ENCODE measurements at places on chromosomes 1 and 21.

- DNase-seq = no peak
Measured at GRCh38 chr21:36730291-36731281, 31.7 kb downstream of the SIM2 start.

DNA sequence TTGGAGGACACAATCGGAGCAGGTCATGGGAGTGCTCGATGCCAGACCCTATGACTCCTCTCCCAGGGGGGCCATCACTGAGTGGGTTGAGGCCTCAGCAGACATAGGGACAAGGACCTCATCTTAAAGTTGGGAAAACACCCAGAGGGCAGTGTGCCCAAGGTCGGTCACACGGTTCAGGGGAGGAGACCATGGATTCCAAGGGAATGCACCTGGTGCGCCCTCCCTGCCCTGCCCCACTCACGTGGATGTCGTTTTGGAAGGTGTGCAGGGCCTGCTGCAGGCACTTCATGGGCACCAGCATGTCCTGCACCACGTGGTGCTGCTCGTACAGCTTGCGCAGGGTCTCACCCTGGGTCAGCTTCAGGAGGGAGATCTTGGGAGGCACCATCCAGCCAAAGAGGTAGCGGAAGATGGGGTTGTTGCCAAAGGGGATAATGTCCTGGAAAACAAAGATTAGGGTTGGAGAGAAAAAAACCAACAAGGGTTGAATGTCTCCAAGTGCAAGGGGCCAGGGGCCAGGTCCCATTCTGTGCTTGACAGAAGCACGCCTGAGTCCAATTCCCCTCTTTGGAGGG is 33.1 kb downstream of the DHCR24 start:
- DNase-seq = no peak

GRCh38 chr1:159949123-159949522 is 3.7 kb upstream of the IGSF9 start:
- no peak for DNase-seq

DNA sequence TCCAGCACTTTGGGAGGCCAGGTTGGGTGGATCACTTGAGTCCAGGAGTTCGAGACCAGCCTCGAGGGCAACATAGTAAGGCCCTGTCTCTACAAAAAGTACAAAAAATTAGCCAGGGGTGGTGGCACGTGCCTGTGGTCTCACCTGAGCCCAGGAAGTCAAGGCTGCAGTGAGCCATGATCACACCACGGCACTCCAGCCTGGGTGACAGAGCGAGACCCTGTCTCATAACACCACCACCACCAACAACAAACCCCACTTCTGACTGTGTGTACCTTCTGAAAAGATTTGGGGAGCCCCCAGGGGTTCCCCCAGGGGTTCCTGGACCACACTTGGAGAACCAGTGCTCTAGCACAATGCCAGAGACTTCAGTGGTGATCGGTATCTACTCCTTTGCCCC is 29.9 kb downstream of the NUAK2 start:
- no peak for DNase-seq

DNA sequence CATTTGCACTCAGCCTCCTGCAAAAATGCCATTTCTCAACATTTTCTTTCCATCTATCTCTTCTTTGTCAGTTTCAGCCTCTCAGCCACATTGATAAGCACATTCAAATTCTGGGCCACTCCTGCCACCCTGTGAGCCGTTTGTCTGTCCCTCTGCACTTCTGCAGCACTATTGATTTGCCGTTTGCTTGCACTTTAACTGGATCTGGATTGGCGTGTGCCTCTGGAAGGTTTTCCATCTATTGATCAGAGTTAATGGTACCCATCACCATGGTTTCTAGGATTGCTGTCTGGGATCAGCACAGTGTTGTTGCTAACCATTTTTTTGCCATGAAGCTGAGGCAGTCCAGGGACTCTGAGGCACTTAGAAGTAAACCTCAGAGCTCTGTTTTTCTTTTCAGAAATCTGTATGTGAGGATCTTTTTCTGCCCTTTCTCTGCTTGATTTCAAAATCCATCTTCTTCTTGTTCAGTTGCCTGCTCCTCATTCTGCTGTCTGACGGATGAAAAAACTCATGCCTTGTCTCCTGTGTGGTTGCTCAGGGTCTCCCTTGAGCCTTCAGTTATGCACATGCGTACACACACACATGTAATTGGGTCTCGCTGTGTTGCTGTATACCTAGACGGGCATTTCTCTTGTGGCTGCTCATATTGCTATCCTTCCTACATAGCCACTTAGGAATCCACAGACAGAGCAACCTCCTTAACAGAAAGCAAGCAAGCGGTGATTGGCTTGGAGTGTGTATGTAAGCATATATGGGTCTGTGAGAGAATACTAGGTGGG is 67.9 kb downstream of the NOS1AP start:
- no peak for DNase-seq

DNA sequence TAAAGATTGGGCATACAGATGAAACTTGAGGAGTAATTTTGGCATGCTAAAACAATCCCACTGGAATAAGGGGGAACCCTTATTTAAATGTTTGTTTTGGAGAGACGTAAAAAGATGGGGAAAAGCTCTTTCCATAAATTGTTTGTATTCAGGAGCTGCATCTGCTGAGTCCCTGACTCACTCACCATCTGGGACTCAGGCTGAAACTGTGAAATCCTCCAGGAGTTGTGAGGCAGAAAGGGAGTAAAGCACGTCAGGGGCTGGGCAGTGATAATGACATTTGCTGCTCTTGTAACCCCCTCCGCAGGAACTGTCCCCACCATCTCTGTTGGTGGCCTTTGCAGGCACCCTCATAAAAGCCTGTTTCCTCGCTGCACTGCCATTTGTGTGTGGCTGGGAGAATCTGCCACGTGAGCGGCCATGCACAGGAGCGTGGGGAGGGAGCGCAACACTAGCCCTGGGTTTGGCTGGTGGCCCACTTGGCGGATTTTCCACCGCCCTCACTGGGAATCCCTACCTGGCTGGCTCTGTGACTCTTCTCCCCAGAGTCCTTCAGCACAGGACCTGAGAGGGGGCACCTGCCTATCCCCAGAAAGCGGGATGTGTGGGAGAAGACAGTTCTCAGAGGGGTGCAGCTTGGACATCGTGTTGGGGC is 45.3 kb downstream of the ZSCAN20 start:
- no peak for DNase-seq

GRCh38 chr1:59225594-59226316 is 71.1 kb upstream of the FGGY start:
- no peak for DNase-seq

- no peak for DNase-seq
Measured at GRCh38 chr1:246271516-246271915, 235.6 kb downstream of the SMYD3 start.

- no peak for DNase-seq
Measured at GRCh38 chr1:194503209-194503608, 1316.8 kb upstream of the B3GALT2 start.

GRCh38 chr1:107404756-107405155 is 263.9 kb downstream of the NTNG1 start:
- no peak for DNase-seq

- no peak for DNase-seq
Measured at GRCh38 chr1:26915204-26915842, 1.5 kb upstream of the NR0B2 start.

DNA sequence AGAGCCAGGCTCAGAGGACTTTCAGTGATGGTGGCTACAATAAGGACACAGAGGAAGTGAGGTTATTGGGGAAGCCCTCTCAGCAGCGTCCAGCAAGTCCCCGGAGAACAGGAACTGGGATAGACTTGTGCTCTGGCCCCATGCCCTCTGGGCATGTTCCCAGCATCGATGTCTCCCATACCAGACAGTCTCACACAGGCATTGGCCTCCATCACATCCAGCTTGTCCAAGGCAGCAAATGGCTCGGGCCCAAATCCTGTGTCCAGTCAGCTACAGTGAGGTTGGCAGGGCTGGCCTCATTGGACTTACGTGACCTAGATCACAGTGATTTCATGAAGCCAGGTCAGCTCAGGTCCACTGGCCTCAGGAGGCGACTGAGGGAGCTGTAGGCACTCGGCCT is 19.6 kb upstream of the TMEM54 start:
- no peak for DNase-seq

DNA sequence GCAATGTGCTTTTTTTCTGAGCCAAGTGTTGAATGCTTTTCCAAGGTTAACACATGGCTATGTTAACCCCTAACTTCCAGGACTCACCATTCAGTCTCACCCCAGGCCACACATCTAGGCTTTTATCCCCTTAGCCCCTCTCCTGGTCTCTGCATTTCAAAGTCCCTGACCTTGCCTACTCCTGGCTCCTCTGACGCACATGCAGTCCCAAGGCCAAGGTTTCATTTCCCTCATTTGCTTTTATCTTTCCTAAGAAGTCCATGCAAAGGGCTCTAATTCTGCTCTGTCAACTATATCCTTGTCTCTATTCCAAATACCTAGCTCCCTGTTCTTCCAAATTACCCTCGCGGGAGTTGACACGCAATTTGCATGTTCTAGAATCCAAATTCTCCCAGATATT is 25.4 kb downstream of the SLC30A10 start:
- no peak for DNase-seq

GRCh38 chr1:147628441-147628840 is 41.9 kb downstream of the ACP6 start:
- no peak for DNase-seq

GRCh38 chr1:111602974-111603373 is 16.6 kb upstream of the RAP1A start:
- no peak for DNase-seq

DNA sequence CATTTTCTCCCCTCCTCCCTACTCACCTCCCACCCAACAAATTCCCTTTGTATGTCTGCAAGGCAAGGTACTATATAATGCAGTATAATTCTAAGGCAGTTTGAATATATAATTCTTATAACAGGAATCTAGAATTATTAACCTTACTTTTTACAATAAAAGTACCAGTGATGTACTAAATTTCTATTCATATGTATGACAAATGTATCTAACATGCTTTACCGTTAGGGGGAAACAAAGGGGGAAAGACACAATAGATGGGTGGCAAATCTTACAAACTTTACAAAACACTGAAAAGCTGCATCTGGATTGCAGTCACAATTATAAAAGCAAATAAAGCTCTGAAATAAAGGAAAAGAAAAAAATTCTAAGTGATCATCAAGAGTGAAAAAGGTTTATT is 2.3 kb downstream of the PIK3R3 start:
- no peak for DNase-seq

DNA sequence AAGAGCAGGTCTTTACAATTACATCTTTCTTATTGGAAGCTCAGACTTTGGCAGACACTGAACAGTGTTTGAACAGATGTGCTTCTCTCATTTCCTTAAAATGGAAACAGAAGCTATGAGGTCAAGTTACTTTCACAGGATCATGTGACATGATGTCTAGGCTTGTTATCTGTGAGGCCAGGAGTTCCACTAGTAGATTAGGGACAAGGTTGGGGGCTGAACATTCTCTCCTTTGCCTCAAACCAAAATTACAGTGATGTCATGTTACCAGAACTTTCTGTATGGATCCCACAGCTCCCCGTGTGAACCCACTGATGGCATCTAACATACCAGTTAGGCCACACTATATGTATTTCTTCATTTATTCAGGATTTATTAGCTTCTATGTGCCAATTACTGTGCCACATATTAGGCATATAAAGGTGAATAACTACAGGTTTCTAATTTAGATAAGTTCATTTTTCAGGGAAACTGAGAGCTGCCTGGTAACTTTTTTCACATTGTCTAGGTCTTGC is 6.0 kb downstream of the DYNLT5 start:
- no peak for DNase-seq

- no peak for DNase-seq
Measured at GRCh38 chr21:10641107-10641506, 119.7 kb downstream of the TPTE start.

DNA sequence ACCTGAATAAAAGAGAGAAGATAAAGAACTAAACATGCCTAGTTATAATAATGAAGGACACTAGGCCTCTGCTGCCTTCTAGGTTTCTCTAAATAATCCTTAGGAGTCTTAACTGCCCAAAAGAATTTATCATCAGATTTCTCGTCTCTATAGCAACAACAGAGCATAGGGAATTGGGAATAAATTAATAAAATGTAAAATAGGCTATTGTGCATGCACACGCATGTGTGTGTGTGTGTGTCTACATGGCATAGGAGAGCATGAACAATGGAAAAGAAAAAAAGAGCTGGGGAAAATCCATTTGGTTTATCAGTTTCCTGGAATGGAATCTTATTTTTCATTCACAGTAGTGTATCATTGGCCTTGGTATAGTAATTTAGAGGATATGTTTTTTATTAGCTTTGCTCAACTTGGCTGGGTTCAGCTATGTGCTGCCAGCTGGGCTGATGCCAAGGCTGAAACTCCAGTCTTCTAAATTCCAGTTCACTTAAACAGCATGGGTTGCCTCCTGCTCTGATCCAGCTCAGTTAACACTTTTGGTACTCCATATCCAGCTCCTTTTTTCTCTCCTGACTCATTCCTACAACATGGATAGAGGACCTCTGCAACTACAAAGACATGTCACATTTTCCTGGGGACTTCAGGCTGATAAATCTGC is 80.6 kb upstream of the SLFNL1 start:
- DNase-seq = no peak

- no peak for DNase-seq
Measured at GRCh38 chr1:245788269-245788668, 633.5 kb downstream of the KIF26B start.

All from midbrain (tissue), 1 donor.